Sciatic nerve (tissue), 2 donors: ENCODE measurements at places on chromosomes 13 and 19. TPM values are rescaled to one million over a fixed set of nuclear protein-coding genes. Genes with fewer than 3 reads are reported as not detected.

- no peak for DNase-seq
These were observed 88.4 kb upstream of the OXGR1 start for GRCh38 chr13:97082461-97083207.

- DNase-seq = no peak
These were observed 311.3 kb downstream of the DLEU7 start for GRCh38 chr13:50531917-50532899.

The ZNF442 gene
- total RNA-seq = 5.4 TPM

The PRR22 gene
- 1.0 TPM for total RNA-seq
